ENCODE measurements at places on chromosomes 2 and 18. TPM values are rescaled to one million over a fixed set of nuclear protein-coding genes. Genes with fewer than 3 reads are reported as not detected.

RGPD3 gene
- total RNA-seq, result 0.29 TPM

ST8SIA5 gene
- 0.88 TPM for total RNA-seq

TBR1 gene
- 0.29 TPM for total RNA-seq

AFG3L2 gene
- total RNA-seq, result 50.7 TPM

MARCO gene
- total RNA-seq, result 1.3 TPM

SULT1C2 gene
- total RNA-seq, result 47.5 TPM

CCBE1 gene
- 30.7 TPM for total RNA-seq

EGR4 gene
- not detected for total RNA-seq

ZNF804A gene
- total RNA-seq, result 0.99 TPM

ARHGAP15 gene
- total RNA-seq, result 25.2 TPM

LYPD6 gene
- 13.4 TPM for total RNA-seq

RRM2 gene
- total RNA-seq, result 26.7 TPM

TSGA10 gene
- 14.7 TPM for total RNA-seq

BOLL gene
- 0.23 TPM for total RNA-seq

SKA1 gene
- 3.3 TPM for total RNA-seq

SERPINB2 gene
- 0.99 TPM for total RNA-seq

CSRNP3 gene
- 12.8 TPM for total RNA-seq

HMSD gene
- total RNA-seq, result 0.18 TPM

CCDC141 gene
- total RNA-seq, result 8.2 TPM

NEU2 gene
- total RNA-seq, result not detected

USP40 gene
- total RNA-seq, result 54.5 TPM

IL1B gene
- 0.88 TPM for total RNA-seq

ZSWIM2 gene
- total RNA-seq, result not detected

AMER3 gene
- 0.23 TPM for total RNA-seq

ZNF407 gene
- total RNA-seq, result 28.4 TPM

RASGRP3 gene
- 36.8 TPM for total RNA-seq

SERPINB4 gene
- not detected for total RNA-seq

MATN3 gene
- total RNA-seq, result 1.5 TPM

ALK gene
- 0.29 TPM for total RNA-seq

LIMS2 gene
- total RNA-seq, result 13.8 TPM

STAT4 gene
- total RNA-seq, result 6.7 TPM

LCT gene
- total RNA-seq, result 0.06 TPM

ALPI gene
- total RNA-seq, result not detected

DUSP2 gene
- total RNA-seq, result 15.6 TPM

GALR1 gene
- total RNA-seq, result 0.12 TPM

AKAIN1 gene
- total RNA-seq, result not detected

TTN gene
- total RNA-seq, result 416 TPM

MREG gene
- 4.7 TPM for total RNA-seq

GKN1 gene
- not detected for total RNA-seq

EPAS1 gene
- 74.0 TPM for total RNA-seq

NFE2L2 gene
- total RNA-seq, result 89.7 TPM

IL1F10 gene
- not detected for total RNA-seq

IWS1 gene
- total RNA-seq, result 33.2 TPM

TSHZ1 gene
- 24.6 TPM for total RNA-seq

Data from metanephros (tissue), 2 donors.